CD4-positive, alpha-beta T cell treated with Interleukin-17A for 1 hour (primary cell): ENCODE measurements at places on chromosomes 2 and 18.
A peak's percentile ranks its signal among the peaks of the same experiment; 100 is the strongest.

DNA sequence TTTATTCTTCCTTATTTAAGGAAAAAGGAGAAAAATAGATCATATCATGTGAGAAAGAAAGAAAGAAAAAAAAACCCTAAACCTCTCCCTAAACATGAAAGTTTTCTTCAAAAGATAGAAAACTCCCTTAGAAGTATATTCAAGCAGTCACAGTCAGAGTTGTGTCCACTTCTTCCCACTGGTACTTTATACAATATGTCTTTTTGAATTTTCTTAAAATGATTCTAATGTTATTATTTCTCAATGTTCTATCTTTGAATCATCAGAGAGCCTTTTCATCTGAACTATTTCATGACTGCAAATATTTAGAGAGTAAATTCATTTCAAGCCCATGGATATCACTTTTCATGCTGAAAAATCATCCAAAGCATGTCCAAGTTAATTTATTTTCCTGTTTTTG is 205.2 kb upstream of the SPOPL start:
- DNase-seq = no peak

- DNase-seq = peak; percentile 6
Observed at GRCh38 chr2:215793747-215794595, 219.4 kb downstream of the MREG start.

DNA sequence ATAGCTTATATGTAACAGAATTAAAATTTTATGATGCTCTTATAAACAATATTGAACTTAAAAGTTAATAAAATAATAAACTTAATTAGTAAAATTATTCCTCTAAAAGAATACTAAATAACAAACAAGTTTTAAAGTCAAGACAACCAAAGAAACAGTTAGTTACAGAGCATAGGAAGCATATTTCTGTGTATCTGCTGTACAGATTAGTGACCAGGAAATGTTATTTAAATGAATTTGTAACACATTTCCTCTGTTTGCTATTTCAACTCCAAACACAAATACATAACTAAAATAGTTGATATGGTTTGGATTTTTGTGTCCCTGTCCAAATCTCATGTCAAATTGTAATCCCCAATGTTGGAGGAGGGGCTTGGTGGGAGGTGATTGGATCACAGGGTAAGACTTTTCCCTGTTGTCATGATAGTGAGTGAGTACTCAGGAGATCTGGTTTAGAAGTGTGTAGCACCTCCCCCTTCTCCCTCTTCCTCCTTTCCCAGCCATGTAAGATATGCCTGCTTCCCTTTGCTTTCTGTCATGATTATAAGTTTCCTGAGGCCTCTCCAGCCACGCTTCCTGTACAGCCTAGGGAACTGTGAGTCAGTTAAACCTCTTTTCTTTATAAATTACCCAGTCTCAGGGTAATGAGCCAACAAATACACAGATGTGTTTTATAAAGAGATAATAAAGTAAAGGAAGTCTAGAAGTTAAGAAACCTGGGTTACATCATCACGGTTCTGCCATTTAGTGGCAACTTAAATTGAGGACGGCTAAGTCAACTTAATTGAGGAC is 51.8 kb downstream of the ROCK2 start:
- no peak for DNase-seq

DNA sequence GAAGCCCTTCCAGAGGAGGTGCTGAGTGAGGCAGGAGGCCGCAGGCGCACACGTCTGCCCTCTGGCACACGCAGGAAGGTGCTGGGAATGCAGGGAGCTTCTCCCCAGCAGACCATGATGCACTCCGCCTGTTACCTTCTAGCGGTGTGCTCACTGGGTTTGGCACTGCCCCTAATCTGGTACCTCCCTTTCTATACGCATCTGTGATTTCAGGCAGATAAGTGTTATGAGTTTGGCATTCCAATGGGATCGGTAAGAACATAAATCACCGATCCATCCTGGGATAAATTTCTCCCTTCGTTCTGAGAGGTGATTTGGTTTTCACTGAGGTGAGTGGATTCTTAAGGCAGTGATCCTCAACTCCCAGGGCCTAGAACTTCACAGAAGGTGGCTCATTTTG is 34.6 kb downstream of the ODC1 start:
- no peak for DNase-seq

GRCh38 chr2:234102112-234102511 is 51.6 kb downstream of the SPP2 start:
- DNase-seq = peak; percentile 51

DNA sequence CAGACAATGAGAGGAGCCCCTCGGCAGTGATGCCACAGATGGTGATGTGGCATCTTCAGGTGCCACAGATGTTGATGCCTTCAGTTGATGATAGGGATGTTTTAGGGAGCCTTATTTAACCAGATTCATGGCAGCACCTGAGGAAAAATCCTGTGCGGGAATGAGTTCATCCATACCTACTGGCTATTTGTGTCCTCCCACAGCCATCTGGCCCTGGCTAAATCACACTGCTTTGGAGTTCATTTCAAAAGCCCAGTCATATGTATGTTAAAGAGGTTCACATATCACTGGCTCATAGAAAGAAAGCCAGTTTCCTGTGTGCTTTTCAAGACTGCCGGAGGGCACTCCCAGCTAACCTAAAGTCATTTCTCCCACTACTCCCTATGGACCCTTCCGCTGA is 131.3 kb downstream of the MCFD2 start:
- DNase-seq = no peak

DNA sequence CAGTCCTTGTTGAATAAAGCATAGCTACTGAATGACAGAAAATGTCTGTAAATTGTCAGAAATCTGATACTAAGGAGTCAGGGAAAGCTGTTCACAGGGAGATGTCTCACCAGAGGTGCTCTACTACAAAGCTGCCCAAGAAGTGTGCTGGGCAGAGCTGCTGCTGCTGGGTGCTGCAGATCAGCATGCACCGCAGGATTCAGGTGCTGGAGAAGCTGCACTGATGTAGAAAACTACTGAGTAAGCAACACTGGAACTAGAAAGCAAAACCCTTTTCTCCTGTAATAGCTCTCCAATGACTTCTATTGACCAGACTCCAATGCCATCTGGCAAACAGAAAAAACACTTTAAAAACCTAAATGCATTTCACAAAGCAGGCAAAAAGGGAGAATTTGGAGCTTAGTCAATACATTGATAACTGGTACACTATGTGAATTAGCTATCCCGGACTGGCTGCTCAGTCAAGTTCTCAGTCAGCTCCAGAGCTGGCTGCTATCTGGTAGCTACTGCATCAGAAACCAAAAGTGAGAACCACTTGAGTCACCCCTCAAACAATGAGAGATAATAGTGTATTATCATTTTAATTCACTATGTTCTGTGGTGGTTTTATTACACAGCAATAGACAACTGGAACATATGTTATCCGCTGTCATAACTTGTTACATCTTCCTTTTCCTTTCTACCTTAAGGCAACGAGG is 493.1 kb downstream of the CPS1 start:
- no peak for DNase-seq

DNA sequence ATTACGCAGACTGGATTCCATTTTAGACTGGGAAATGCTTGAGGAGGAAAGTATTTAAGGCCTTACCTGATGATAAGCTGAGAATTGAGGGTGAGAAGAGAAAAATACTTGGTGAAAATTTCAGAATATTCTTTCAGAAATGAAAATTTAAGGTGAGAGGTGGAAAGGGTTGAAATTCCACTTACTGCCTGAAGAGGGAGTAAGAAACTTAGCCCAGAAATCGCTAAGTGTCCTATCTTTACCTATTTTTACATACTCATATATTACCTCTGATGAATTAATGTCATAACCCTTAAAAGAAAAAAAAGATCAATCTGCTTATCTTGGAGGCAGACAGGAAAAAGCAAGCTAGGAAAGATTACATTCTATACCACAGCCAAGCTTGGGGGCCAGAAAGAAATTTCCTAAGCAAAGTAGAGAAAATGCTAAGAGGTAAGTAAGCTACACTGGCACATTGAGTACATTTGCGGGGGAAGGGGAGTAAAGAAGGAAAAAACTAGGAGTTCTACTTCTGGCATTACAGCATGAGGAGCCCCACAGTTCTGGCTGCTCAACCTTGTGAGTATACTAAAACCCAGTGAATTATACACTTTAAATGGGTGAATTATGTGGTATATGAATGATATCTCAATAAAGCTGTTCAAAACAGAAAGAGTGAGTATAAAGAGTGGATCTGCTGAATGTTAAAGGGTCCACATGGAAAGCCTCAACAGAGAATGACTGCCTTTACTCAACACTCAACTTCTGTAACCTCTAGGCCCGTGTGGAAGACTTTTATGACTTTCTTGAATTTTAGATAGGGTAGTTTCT is 33.8 kb downstream of the SMC6 start:
- DNase-seq = peak; percentile 32

DNA sequence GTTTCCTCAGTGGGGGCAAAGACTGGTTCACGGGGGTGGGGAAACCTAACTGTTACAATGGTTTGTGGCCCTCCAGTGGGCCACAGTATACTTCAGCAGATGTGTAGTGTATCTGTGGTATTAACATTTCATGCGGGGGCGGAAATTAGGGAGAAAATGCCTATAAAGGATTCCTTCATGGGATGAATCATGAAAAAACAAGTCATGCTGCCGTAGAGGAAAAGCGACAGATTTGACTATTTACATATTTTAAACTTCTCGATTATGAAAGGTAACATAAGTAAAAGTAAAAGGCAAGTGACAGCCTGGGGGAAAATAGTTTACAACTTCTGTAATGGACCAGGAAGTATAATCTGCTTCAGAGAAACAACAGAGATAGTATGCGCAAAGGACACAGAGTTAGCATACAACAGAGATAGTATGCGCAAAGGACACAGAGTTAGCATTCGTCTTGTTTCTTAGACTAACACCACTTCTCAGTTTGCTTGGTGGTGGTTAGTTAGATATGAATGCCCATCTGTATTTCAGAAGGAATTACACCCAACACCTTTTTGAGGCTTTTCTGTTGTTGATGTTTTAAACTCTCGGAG is 41.1 kb downstream of the MRPS9 start:
- no peak for DNase-seq

DNA sequence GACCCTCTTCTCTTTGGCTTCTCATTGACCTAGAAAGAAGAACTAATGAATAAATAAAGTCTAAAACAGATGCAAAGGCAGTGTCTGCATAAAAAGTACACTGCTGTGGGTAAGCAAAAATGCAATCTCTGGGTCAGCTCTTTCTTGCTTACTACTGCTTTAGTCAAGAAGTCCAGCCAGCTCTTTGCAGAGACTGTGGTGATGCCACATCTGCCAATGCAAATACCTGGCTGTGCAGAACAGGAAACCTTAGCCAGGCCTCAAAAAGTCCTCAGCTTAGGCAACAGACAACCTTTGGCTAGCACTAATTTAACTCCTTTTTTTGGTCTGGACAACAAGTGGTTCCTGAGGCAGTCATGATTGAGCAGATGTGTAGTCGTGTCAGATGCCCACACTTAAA is 73.6 kb upstream of the RND3 start:
- no peak for DNase-seq

GRCh38 chr2:53969968-53970723 is 647 bp downstream of the PSME4 start:
- peak; percentile 32 for DNase-seq

- peak; percentile 72 for DNase-seq
Observed at GRCh38 chr2:218284106-218284811, 8.0 kb downstream of the TMBIM1 start.
